ENCODE measurements at places on chromosomes 1 and 21.
A peak's percentile ranks its signal among the peaks of the same experiment; 100 is the strongest.

- DNase-seq, result no peak
Observed at GRCh38 chr1:200448034-200448762, 38.4 kb upstream of the ZNF281 start.

GRCh38 chr21:44874497-44875315, 1.2 kb upstream of the PTTG1IP start:
- DNase-seq, result peak; percentile 53

- DNase-seq, result no peak
Observed at GRCh38 chr1:228378873-228379460, 27.7 kb downstream of the TRIM11 start.

DNA sequence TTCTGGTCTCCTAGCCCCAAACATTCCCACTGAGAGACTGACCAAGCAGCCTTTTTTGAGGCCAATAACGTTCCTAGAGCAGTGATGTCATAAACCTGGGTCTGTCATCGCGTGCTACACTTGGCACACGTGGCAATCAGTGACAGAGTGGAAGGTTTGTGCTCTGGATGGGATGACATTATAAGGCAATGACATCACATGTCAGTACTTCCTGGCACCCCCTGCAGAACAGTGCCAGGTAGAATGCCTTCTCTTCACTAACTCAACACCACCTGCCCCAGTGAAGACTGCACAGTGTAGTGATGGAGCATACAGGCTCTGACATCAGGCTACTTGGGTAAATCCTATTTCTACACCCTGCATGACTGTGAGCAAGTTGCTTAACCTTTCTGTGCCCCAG, 5.4 kb upstream of the ZNF648 start:
- no peak for DNase-seq

GRCh38 chr1:41367288-41367642, 6.0 kb downstream of the FOXO6 start:
- DNase-seq, result no peak

DNA sequence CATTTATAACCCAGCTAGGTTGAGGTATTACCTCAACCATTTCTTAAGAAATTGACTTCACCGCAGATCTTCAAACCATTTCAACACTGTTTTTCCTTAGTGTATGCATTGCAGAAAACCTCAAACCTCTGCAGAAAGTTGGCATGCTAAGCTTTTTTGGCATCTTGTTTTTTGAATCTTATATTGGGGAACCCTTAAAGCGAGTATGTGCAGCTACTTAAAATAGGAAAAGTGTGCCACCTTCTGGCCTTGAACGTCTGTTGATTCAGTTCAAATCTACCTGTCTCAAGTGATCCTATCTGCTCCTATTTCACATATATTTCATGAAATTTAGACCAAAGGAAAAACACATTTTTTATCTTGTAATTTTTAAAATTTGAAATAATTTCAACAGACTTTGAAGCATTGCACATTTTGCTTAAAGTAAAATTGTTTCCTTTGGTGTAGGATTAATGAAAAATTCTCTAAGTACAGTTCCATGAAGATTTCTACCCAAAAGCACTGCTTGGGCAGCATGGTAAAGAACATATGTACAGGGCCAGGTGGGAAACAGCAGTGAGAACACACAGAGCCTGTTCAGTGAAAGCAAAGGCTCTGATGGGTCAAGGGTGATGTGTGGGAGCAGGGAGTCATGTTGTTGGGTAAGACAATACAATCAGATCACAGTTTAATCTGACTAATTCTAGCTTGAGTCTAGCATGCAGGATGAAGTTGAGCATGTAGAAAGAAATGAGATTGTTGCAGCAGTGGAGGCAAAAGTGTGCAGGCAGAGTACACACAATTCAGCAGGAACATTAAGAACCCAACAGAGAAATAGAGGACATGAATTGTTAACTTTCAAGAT, 17.2 kb downstream of the HENMT1 start:
- DNase-seq, result peak; percentile 75

DNA sequence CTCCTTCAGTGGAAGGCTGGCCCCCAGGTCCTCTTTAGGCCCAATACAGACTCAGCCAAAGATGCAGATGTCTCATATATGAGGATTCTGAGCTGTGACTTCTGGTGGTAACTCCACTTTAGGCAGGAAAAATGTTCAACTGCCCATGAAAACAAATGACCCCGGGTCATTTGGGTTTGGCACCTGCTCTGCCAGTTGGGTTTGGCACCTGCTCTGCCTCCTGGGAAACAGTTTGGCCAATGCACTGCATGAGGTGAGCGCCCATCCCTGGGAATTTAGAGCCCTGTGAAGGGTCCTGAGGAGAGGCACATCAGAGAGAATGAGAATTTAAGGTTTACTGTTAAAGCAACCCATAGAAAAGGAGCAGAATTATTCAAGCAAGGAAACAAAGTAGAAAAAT, 45.3 kb downstream of the B3GALT5 start:
- no peak for DNase-seq
